ENCODE measurements at places on chromosomes 4 and X.

GRCh38 chr4:145860446-145860845, 78.2 kb downstream of the ZNF827 start:
- no peak for DNase-seq

- DNase-seq: no peak
These were observed 16.3 kb downstream of the MAN2B2 start for GRCh38 chr4:6591313-6591712.

- DNase-seq: no peak
These were observed 91.9 kb upstream of the TMEM164 start for GRCh38 chrX:109911046-109911445.

GRCh38 chr4:137333031-137333430, 199.3 kb downstream of the PCDH18 start:
- no peak for DNase-seq

- DNase-seq: no peak
These were observed 11.0 kb upstream of the IL3RA start for GRCh38 chrX:1325515-1326116.

GRCh38 chrX:129634541-129634940, 20.2 kb downstream of the APLN start:
- no peak for DNase-seq
